ENCODE measurements at places on chromosomes 2 and 18.

DNA sequence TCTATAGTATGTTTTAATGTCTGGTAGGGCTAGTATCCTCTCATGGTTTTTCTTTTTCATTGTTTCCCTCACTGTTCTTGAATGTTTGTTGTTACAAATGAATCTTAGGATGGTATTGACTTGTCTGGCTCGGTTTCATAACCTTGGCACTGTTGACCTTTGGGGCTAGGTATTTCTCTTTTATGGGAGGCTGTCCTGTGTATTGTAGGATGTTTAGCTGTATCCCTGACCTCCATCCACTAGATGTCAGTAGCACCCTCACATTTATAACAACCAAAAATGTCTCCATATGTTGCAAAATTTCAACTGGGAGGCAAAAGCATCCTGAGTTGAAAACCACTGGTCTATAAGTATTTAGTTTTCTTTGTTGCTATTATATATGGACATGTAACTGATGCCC, 7.0 kb upstream of the AOX1 start:
- DNase-seq, result no peak
- no peak overlapping the region for H3K27ac ChIP-seq
- H3K36me3 ChIP-seq, result peaks cover 53% of the 10 kb centered on the region
- no peaks in the 10 kb centered on the region for H3K27me3 ChIP-seq
- H3K4me1 ChIP-seq, result peaks cover 20% of the 10 kb centered on the region
- H3K4me3 ChIP-seq, result no peak overlapping the region

DNA sequence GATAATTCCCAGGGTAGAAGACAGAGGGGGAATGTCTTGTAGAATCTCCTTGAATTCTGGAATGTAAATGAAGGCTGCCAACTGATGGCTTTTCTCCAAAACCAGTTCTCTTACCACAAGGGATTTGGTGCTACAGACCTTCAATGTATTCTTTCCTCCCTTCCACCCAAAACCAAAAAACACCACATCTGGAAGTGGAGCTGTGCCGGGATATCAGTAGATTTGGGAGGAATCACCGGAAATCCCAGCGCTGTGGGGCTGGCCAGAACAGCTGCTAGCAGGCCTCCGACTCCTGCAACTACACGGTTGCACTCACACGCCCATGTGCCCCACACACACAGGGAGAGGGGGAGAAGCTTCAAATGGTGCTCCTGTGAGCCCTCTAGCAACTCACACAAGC, 45.7 kb downstream of the RPL31 start:
- DNase-seq, result no peak
- H3K36me3 ChIP-seq, result no peaks in the 10 kb centered on the region
- no peaks in the 10 kb centered on the region for H3K4me1 ChIP-seq
- H3K27me3 ChIP-seq, result peaks cover 2% of the 10 kb centered on the region

DNA sequence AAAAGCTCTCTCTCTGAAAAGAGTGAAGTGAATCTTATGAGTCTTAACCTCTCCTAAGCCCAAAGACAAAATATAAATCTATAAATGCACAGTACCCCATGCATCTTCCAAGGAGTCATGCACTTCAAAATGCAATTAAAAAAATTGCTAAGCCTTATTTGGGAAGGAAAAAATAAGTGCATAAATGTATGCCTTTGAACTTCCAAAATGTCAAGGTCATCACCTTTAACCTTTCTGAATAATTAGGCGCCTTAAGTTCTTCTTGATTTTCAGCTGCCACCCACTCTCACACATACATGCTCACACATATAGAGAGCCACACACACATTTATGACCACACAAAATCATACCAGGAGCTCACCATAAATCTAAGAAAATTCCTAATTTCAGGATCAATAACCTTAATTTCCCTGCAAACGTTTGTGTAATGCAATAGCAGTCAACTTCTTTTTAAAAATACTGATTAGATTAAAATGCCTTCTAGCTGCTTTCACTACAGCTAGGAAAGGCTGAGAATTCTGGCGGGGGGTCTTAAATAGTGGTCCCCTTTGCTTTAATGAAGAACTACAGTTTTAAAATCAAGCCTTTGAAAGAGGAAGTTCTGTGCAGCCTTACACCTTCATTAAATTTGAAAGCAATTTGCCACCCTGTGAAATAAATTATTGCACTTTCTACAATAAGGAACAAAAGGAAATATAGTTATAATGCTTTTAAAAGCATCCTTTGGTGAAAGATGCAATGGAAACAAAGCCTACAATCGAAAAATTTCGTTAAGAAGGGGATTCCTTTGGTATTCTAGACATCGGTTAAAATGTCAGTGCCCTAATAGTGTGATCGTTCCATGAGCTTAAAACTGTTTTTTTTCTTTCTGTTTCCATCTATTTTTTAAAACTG, 3.6 kb downstream of the HOXD11 start:
- H3K4me1 ChIP-seq, result peaks cover 5% of the 10 kb centered on the region
- H3K27me3 ChIP-seq, result peaks cover 81% of the 10 kb centered on the region
- H3K4me3 ChIP-seq, result no peak overlapping the region
- H3K36me3 ChIP-seq, result peaks cover 3% of the 10 kb centered on the region
- H3K27ac ChIP-seq, result no peak overlapping the region
- DNase-seq, result no peak

- H3K27ac ChIP-seq, result no peak overlapping the region
- DNase-seq, result no peak
- no peaks in the 10 kb centered on the region for H3K27me3 ChIP-seq
- H3K4me3 ChIP-seq, result no peak overlapping the region
These were observed 174.4 kb downstream of the DSEL start for GRCh38 chr18:67342159-67342558.

GRCh38 chr2:120503793-120504571, 158.0 kb downstream of the INHBB start:
- H3K4me1 ChIP-seq, result no peaks in the 10 kb centered on the region
- no peaks in the 10 kb centered on the region for H3K27me3 ChIP-seq
- no peak for DNase-seq

DNA sequence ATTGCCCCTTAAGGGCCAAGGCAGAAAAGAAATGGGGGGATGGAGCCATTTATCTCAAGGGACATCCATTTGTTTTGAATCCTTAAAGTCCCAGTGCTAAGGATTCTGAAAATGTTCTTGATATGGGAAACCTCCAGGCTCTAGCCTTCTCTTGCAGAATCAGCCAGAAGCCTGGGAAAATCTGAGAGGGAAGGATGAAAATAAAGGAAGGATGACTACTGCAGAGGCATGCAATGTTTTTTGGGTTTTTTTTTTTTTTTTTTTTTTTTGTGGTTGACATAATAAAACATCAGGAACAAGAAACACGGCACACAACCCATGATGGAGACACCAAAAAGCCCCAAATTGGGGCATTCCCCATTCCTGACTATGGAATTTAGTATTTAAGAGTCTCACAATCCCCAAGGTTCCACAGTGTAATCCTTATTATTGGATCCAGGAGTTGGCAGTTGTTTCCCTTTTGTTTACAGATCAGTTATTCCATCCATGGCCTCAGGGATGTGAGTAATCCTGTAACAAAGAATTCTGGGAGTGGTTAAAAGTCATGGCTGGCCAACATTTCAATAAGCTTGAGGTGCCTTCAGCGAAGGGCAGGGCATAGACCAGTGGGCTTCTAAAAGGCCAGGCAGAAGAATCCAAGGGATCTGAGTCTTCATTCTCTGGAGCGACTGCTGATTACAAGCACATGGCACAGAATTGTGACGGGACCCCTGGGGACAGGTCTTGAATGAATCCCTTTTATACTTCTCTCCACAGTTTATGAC, 337.5 kb downstream of the GULP1 start:
- H3K4me3 ChIP-seq, result no peak overlapping the region
- H3K27ac ChIP-seq, result no peak overlapping the region
- no peaks in the 10 kb centered on the region for H3K4me1 ChIP-seq

- no peak for DNase-seq
- no peak overlapping the region for H3K4me3 ChIP-seq
- no peaks in the 10 kb centered on the region for H3K36me3 ChIP-seq
- H3K4me1 ChIP-seq, result peaks cover 32% of the 10 kb centered on the region
- H3K27me3 ChIP-seq, result no peaks in the 10 kb centered on the region
These were observed 35.4 kb upstream of the DARS1 start for GRCh38 chr2:136020831-136021230.

- no peak overlapping the region for H3K27ac ChIP-seq
- DNase-seq, result no peak
- H3K4me3 ChIP-seq, result no peak overlapping the region
These were observed 11.2 kb upstream of the IKZF2 start for GRCh38 chr2:213162516-213163118.

DNA sequence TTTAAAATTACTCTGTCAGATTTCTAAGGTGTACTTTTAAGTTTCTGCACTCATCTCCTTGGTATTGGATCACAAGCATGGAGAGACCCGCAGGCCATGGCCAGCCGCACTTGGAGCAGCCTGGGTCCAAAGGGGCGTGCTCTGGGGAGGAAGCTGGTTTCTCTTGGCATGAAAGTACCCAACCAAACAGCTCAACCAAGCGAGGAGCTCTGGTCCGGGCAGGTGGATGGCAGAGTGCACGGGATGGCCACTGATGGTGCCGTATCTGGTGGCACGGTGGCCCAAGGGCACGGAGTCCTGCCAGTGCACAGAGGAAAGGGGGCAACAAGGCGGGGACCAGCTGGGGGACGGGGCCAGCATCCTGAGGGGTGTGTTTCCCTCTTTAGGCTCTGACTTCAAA, 32.2 kb upstream of the MCFD2 start:
- DNase-seq, result no peak
- peaks cover 43% of the 10 kb centered on the region for H3K36me3 ChIP-seq
- H3K4me3 ChIP-seq, result no peak overlapping the region

DNA sequence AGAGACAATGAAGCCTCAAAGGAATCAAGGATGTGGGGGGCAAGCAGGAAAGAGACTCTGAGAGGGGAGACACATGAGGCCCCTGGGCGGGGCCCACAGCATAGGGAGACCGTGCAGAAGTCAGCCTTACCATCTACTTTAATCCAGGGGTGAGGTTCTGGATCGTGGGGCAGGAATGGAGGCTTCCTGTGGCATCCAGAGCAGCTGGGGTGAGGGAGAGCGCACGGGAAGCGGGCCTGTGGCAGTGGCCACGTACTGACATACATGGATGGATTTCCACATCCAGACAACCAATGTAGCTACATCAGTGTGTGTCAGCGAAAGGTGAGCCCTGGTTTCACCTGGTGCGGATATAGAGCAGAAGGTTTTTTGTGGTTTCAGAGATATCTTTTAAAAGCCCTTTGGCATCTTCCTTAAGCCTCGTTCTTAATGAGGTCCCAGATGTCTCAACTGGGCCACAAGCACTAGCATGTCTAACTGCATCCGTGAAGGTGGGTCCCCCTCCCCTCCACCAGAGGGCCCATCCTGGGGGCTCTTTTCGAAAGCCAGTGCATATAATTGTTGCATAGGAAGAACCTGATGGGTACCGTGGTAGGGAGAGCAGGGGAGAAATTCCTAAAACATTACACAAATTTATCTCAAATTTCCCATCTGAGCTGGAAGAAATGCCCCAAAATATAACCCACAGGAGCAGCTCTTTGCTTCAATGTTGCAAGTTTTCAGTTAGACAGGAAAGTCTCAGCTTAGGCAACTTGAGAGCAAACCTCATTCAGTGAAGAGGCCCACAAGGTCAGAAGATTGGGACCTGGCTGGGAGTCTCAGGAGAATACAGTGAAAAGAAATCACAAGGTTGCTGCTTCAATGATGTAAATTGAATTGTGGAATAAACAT, 90.9 kb downstream of the SP3 start:
- no peaks in the 10 kb centered on the region for H3K36me3 ChIP-seq
- DNase-seq, result no peak
- peaks cover 13% of the 10 kb centered on the region for H3K27me3 ChIP-seq
- H3K27ac ChIP-seq, result no peak overlapping the region

DNA sequence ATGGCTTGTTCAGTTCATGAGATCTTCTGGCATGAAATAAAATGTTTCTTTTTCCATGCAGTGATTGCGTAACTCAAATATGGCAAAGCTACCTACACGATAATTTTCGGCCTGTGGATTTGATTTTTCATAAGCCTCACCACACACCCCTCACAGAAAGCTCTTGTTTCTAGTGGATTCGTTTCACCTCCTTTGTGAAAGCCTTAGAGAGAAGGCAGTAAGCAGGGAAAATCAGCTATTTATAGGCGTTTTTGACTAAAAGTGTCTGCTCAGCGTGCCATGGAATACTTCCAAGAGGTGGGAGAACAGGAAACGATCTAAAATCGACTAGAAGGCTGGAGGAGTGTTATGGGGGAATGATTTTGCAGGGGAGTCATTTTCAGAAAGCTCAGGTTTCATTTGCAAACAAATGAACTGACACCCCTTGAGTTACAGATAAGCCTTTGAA, 417.9 kb downstream of the TGIF1 start:
- H3K4me1 ChIP-seq, result no peaks in the 10 kb centered on the region
- DNase-seq, result no peak
- peaks cover 7% of the 10 kb centered on the region for H3K27me3 ChIP-seq
- H3K36me3 ChIP-seq, result no peaks in the 10 kb centered on the region
- H3K27ac ChIP-seq, result no peak overlapping the region

- no peaks in the 10 kb centered on the region for H3K4me1 ChIP-seq
- H3K36me3 ChIP-seq, result no peaks in the 10 kb centered on the region
- no peak overlapping the region for H3K4me3 ChIP-seq
- H3K27ac ChIP-seq, result no peak overlapping the region
These were observed 201.4 kb downstream of the TCF4 start for GRCh38 chr18:55386545-55386944.

DNA sequence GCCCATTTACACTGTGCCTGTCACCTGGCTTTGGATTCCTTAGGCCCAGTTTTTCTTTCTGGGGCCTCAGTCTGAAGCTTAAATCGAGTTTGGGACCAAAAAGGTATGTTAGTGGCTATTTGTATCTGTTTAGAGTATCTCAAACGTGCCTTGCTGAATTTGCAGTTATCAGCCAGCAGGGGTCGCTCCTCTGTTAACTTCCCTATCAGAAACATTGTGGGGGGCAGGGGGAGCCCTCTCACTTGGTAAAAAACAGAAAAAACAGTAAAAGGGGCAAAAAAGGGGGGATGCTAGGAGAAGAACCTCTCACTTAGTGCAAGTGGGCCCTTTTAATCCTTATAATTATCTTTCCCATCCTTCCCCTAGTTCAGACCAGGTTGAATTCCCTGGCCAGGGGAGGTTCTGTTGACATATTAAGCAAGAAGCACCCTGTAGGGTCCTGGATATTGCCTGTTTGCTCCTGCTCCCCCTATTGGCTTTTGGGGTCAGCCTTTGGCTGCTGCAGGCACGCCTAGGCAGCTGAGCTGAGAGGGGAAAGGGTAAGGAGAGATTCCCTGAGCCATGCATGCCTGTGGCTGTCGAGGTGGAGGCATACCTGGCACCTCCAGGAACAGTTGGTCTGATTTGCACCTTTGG, 8.8 kb upstream of the IFIH1 start:
- H3K4me1 ChIP-seq, result peaks cover 1% of the 10 kb centered on the region
- H3K27ac ChIP-seq, result no peak overlapping the region
- H3K36me3 ChIP-seq, result no peaks in the 10 kb centered on the region
- no peak for DNase-seq
- no peak overlapping the region for H3K4me3 ChIP-seq

- H3K4me3 ChIP-seq, result no peak overlapping the region
- no peak overlapping the region for H3K27ac ChIP-seq
- H3K27me3 ChIP-seq, result peaks cover 9% of the 10 kb centered on the region
- no peaks in the 10 kb centered on the region for H3K36me3 ChIP-seq
These were observed 107.6 kb upstream of the CAVIN2 start for GRCh38 chr2:191954451-191954850.

All from T-helper 2 cell treated with Interferon-gamma antibody and Interleukin-4, amounts not matched to agents 5 μg/mL and 100 μg/mL, for 36 hours (primary cell).